SHP77 treated with DMSO at 0.1 percent for 48 hours (cell line): ENCODE measurements at places on chromosomes 3 and 15.

DNA sequence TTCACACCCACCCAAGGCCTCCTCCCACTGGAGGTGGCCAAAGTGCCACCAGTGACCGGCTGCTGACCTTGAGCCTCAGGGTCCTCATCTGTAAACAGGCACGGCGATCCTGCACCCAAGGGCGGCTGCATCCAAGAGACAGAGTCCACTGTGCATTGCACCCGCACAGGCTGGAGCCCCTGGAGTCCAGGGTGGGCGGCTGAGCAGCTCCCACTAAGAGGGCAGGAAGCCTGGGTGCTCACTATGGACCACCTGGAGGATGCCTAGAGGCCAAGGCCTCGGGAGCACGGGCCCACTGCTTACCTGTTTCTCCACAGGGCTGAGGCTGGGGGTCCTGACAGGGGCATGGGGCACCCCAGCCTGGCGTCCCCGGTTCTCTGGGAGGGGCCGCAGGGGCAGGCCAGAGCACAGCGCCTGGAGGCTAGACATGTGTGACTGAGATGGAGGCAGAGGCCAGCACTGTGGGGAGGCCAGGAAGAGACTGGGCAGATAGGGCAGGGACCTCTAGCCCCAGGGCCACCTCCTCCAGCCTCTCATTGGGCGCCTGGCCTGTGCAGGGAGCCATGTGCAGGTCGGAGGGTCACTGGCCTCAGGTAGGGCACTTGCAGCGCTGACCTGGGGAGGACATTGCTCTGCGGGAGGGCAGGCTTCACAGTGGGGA is at the start of gene UROC1:
Gene UROC1, minus strand, starts transcription at position 483 of the 661 bp plus-strand sequence. Its CDS starts 54 bp downstream, at position 429.
- no peak for DNase-seq

- DNase-seq: peak; percentile 31
These were observed 64.0 kb upstream of the C15orf61 start for GRCh38 chr15:67456677-67457529.

DNA sequence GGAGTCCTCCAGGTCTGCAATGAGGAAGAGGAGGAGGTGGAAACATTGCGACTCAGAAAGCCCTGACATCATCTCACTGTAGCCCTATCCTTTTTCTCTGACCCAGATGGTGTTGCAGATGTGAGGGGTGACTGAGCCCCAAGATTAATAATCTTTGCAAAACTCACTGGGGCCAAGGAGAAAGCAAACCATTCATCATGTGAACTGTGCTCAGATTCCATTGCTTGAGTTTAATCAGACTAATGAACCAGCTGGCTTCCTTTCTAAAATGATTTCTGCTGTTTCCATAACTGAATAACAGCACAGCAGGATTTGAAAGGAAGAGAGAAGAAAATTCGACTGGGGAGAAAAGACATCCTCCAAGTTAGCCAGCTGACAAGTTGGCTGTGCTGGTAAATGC is 13.4 kb upstream of the DGKG start:
- no peak for DNase-seq

DNA sequence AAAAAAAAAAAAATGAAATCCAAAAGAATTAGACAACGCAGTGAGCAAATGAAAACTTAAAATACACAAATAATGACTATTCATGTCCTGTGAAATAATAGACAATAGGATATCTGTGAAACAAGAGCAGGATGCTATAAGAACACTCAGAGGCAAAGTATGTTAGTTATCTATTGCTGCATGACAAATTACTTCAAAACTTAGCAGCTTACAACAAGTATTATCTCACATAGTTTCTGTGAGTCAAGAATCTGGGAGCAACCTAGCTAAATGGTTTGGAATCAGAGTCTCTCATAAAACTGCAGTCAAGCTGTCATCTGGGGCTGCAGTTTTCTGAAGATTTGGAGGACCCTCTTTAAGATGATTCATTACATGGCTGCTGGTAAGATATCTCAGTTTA is 36.5 kb upstream of the ZMAT3 start:
- DNase-seq: no peak

GRCh38 chr3:183526838-183527427 is 28.6 kb downstream of the KLHL6 start:
- DNase-seq: no peak

DNA sequence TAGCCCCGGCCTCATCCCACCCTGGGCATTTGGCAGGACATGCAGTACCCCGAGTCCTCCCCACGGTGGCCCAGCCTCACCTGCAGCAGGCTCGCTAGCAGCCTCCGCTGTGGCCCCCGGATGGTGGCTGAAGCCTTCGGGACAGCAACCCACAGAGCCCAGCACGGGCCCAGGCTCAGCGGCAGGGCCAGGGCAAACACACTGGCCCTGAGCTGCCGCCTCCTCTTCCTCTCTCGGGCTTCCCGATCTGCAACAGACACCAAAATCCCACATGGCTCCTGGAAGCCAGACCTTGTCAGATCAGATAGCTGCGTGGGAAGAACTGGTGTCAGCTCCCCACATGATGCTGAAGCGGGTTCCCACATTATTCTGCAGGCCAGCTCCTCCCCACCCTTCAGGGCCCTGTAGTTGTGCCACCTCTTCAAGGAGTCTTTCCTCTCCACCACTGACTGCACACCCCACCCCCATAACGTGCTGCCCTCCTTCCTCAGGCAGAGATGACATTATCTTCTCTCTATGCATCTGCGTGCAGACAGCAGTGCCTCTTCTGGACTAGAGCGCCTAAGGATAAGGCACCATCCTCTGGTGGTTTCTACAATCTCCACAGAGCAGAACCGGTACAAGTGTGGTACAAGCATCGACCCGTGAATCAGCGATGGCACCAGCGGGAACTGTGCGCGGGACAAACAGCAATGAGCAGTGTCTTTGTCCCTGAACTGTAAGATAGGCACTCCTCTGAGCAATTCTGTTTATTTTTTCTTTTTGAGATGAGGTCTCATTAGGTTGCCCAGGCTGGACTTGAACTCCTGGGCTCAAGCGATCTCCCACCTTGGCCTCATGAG is 9.5 kb downstream of the TMEM44 start:
- DNase-seq: no peak

DNA sequence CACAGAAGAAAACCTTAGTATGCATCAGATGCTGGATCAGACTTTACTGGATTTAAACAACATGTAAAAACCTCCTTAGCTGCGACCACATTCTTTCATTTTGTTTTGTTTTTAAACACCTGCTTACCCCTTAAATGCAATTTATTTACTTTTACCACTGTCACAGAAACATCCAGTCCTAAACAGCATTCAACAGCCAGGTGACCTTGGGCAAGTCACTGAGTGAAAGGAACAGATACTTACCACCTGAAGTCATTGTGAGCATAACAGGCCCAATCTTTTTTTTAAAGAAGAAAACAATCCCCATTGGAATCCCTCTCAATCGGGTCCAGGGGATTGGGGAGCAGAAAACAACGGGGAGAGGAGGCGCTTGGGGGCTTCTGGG is 390 bp downstream of the STARD5 start:
- DNase-seq: no peak

GRCh38 chr3:62365391-62366125 is 7.8 kb downstream of the FEZF2 start:
- no peak for DNase-seq

DNA sequence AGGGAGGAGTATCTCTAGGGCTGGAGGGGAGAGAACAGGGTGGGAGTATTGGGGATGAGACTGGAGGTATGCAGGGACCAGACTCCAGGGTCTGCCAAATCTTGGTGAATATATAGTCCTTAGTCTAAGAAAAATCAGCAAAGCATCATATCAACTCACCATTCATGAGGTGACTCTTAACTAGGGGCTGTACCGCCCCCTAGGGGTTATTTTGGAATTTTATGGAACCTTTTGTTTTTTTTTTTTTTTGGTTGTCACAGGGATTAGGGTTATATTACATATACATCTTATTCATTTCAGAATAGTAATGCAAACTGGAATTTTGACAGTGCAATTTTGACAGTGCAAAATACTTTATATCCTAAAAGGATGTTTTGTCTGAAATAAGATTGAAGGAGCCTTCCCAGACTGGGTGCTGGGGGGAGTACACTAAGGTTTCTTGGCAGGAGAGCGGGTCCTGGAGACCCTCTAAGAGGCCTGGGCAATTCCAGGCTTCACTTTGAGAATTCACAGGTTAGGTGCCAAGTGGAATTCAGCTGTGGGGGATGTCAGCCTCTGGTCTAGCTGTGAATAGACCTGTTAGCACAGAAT is 7.5 kb downstream of the CMTM7 start:
- no peak for DNase-seq

- no peak for DNase-seq
These were observed 668 bp downstream of the MRAS start for GRCh38 chr3:138348754-138349739.

DNA sequence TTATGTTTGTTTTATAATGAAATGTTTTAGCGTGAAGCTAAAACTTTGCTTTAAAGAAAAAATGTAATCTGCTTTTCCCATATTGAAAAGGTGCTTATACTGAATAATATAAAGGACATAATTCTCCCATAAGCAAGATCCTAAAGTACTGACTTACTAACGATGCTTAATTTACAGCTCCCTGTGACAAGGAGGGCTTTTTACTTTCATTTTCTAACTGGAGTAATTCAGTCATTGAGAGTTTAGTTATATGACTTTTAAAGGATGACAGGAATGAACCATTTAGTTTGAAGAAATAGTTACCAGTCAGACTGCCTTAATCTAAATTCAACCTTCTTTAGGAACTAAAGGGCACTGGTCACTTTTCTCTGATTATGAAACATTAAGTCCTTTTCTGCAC is 19.3 kb upstream of the ZPLD1 start:
- DNase-seq: no peak

DNA sequence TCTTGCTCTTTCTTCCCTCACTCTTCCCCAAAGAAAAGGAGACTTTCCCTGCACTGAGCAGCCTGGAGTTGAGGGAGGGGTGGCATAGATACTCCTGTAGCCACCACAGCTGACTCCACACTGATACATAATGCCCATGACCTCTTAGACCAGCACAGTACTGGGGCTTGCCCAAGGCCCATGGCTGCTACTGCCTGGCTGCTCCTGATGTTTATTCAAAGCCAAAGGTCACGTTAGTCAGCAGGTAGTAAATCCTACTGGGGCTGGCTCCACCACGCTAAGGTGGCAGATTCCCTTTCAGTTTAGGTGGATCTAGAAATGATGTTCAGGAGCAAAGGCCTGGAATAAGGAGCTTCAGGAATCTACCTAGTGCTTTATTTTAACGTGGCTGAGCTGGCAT is 212.7 kb downstream of the C3orf38 start:
- no peak for DNase-seq

DNA sequence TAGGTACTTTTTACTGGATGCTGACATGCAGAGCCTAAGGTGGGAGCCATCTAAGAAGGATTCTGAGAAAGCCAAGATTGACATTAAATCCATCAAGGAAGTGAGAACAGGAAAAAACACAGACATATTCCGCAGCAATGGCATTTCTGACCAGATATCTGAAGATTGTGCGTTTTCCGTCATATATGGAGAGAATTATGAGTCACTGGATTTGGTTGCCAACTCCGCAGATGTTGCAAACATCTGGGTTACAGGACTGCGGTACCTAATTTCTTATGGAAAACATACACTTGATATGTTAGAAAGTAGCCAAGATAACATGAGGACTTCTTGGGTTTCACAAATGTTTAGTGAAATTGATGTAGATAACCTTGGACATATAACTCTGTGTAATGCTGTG is 125.1 kb downstream of the PLCL2 start:
- DNase-seq: no peak

- DNase-seq: no peak
These were observed 103.8 kb downstream of the GAP43 start for GRCh38 chr3:115727135-115727534.

- DNase-seq: no peak
These were observed 236.5 kb downstream of the RSL24D1 start for GRCh38 chr15:54960266-54960665.

DNA sequence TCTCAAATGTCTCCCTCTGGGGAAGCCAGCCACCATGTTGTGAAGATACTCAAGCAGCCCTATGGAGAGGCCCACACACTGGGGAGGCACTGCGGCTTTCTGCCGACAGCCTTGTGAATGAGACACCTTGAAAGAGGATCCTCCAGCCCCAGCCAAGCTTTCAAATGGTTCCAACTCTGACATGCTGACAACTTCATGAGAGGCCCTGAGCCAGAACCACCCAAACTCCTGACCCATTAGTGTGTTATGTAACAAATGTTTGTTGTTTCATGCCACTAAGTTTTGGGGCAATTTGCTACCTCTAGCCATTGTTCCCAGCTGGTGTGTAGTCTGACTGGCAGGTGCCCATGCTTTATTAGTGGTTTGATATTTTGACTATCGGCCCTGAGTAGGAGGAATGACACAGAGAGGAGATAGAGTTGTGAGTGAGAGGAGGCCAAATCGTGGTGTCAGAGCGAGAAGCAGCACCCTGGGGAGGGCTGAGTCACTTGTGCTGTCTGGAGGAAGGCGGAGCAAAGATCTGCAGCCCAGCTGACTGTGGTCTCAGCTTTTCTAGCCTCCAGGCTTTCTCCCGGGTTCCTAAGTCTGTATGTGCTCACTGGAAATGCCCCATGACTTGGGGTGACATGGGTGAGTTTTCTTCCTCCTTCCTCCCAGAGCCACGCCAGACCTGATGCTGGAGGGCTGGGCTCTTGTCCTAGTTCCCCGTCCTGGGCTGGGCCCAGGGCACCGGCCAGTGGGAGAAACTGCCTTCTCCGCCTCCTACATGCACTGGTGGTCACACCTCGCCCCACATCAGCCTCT is 56.7 kb upstream of the BLM start:
- DNase-seq: no peak

DNA sequence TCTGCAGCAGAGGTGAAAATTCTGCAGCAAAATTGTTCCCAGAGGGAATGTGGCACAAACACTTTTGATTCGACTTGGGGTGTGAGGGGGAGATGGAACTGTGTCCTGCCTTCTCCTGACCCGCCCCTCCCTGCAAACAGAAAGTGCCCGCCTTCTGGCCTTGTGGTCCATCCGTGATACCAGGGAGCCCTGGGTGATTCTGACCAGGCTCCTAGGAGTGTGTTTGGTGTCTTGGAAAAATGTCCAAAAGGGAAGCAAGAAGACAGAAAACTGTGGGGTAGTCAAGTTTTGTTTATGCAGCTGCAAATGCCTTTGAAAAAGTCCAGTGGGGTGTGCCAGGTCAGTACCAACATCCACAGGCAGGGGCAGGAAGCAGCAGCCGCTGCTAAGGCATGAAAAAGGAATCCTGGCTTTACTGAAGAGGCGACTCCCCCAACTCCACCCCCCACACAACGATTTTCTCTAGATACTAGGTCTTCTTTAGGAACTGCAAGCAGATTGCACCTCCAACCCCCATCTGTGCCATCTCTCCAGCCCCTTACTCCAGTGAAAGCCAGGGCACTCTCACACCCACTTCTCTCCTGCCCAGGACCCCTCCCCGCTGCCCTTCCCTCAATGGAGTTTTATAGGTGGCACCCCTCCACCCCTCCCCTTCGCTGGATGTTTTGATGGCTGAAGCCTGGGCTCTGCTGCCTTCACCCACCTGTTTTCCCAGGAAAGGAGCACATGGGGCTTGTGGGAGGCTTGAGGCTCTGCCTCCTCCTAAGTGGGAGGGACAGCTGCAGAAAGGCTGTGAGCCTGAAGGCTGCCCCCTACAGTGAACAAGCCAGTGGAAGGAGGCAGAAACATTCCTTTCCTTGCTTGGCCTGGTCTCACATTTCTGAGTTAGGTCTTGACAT is 82.4 kb upstream of the HERC1 start:
- DNase-seq: peak; percentile 35

GRCh38 chr15:76903251-76903681 is 1.9 kb downstream of the SCAPER start:
- peak; percentile 9 for DNase-seq

GRCh38 chr3:197302696-197303341 is 4.4 kb upstream of the DLG1 start:
- no peak for DNase-seq
